ENCODE measurements at places on chromosomes 7 and 10. TPM values are rescaled to one million over a fixed set of nuclear protein-coding genes. Genes with fewer than 3 reads are reported as not detected.

The MAT1A gene
- not detected for polyA plus RNA-seq

DNA sequence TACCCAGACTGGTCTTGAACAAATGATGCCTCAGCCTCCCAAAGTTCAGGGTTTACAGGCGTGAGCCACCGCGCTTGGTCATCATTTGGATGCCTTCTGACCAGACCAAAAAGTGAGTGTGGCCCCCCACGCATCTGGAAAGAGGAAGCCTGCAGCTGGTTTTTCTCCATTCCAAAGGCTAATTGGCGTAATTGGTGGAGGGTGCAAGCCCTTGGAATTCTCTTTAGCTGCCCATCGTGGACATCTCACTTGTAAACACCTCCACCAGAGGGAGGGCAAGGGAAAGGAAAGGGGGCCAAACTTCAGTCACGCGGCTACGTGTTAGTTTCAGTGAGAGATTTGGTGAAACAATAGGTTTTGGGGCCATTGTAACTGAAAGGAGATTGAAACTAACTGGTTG lies 4.1 kb upstream of the ARHGAP21 start:
- no peak for DNase-seq

The ACSL5 gene
- not detected for polyA plus RNA-seq

GRCh38 chr10:133238466-133238804 lies 780 bp downstream of the VENTX start:
- DNase-seq, result no peak

DNA sequence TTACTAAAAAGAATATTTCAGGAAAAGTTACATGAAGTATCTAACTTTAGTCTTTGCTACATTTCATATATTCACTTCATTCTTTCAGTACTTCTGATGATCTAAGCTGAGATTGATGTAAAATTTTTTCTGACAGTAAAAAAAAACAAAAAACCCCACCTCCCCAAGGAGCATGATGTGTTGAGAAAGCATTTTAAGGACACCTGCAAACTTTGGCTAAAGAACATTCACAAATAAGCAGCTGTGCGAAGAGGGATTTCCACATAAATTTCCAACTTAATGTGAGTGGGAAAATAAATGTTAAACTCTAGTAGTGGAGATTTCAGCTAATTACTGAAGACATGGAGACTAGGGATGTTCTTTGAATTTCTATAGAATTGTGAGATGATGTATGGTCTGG lies 35.5 kb downstream of the DLD start:
- DNase-seq, result no peak

DNA sequence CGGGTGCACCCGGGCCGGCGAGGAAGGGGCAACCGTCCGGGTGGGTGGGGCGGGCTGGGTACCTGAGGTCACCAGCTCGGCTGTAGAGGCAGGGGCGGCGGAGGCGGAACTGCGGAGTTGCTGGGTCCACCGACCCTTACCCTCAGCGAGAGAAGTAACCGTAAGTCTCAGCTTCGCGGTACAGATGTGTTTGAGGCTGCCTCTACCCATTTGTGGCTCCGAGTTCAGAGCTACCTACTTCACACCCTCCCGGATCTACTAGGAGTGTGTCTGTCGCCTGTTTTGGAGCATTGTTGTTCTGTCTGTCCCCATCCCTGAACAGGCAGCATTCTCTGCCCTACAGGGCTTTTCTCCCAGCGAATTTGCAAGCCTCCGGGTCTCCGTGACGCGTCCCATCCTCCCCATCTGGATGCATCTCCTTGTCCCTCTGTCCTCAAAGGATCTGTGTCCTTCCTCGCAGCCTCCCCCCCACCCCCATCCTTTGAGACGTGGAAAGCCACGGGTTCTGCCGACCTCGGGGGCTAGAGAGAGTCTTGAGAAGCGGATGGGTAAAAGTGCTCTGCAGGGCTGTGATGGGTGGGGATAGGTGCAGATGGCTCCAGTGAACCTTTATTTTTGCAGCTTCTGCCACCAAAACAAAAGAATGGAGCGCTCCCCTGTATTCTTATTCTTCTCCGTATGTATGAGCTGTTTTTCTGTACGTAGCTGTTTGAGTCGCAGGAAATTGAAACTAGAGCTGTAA lies 757 bp downstream of the ANKIB1 start:
- no peak for DNase-seq
